Germinal center (tissue), 1 donor: ENCODE measurements at places on chromosomes 16 and 17.
A peak's percentile ranks its signal among the peaks of the same experiment; 100 is the strongest.

DNA sequence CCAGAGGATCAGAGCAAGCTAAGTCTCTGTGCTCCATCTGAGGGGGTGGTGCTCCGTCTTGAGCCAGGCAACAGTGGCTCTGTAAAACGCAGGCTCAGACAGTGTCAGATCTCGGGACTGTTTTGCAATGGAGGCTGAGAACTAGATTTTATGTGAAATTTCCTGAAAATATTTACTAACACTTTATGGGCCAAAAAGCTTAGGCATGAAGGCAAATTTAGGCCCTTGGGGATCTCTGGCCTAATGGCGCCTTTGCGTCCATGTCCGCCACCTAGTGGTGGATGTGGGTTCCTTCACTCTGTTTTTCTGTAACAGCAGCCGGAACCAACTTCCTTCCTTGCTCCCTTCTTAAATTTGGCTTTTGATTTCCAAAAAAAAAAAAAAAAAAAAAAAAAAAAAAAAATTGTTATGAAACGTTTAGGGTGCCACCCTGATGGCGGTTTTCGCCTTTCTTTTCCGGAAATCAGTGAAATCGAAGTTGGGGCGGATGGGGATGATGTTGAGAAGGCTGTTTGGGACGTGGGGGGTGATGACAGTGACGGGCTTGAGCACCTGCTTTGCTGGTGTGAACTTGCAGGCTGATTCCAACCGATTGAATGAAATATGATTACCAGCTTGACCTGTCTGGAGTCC is 14.0 kb upstream of the ELAC2 start:
- DNase-seq: peak; percentile 72

DNA sequence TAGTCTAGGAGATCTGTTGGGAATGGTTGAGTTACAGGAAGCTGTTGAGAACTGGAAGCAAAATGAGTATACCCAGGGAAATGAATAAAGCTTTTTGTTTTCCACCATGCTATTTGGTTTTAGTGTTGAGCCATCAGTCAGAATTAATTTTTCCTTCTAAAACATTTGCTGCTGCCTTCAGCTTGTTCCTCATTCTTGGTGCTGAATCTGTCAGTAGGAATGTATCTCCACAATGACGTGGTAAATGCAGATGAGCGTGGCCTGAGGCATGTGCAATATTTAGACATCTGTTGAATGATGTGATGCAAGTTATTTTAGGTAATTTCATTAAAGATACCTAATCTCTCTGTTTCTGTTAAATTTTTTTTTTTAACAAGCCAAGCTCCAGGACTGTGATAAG is 10.9 kb downstream of the HAPSTR1 start:
- DNase-seq: no peak

GRCh38 chr17:29714146-29714545 is 91.4 kb upstream of the CORO6 start:
- DNase-seq: no peak

DNA sequence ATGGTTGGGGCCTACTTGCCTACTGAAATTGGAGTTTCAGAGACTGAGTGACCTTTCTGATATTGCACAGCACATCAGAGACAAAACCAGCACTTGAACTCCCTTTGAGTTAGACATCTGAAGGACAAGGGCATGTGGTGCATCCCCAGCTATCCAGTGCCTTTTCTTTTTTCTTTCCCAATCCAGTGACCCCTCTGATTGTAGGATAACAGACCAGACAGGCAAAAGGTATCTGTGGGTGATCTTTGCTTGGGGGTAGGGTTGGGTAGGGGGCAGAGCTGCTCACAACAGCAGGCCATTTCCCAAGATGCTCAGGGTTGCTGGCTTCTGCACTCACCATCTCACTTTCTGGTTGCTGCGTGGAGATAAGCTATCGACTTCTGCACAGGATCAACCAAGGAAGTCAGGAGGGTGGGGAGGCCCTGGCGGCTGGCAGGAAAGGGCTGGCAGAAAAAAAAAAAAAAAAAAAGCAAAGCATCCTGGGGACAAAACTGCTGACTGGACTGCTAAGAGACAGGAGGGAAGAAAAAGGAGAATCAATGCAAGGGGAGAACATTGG is 42.2 kb downstream of the HOXB1 start:
- DNase-seq: no peak

DNA sequence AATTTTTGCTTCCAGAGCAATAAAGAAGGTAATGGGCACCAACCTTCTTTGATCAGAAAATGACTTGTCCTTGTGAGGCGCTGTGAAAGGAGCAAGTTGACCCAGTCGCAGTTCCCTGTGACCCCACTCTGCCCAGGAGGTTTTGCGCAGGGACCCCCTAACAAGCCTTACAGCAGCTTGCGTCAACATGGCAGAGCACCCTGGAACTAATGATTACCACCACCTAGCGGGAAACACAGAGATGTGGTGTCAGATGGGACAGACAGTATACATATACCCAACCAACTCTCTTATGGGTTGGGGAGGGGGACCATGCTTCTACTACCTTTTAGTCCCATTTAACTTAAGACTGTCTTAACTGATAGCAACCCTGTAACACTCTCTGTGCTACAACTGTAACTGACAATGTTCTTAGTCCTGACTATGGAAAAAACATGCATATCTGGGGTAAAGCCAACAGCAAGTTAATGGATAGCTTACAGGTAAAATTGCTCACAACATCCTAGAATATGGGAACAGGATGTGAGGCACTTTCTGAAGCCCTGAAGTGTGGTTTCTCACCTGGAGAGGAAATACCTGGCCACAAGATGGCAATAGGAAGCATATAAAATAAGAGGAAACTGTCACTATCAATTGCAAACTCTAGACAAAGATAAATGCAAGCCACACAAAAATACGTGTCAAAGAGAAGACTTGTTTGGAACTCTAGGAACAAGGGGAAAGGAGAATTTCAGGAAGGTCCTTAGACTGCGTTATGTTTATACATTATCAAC is 3.0 kb downstream of the KARS1 start:
- no peak for DNase-seq

DNA sequence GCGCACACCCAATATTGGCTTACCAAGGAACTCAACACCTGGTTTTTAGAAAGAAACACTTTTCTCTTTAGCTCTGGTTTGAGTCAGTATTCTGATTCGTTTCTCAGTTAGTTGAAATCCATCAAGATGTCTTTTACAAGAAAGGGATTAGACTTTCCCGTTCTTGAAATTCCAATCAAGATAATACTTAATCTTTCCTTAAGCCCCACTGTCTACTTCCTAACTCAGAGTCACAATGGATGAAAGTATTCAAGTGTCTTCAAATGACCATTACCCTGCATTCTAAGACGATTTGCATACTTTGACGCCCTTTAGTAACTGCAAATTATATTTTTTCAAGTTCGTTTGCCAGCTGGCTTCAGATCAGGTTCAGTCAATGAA is 189.8 kb downstream of the USP22 start:
- no peak for DNase-seq

GRCh38 chr17:65243838-65244625 is 106.9 kb downstream of the RGS9 start:
- DNase-seq: no peak

DNA sequence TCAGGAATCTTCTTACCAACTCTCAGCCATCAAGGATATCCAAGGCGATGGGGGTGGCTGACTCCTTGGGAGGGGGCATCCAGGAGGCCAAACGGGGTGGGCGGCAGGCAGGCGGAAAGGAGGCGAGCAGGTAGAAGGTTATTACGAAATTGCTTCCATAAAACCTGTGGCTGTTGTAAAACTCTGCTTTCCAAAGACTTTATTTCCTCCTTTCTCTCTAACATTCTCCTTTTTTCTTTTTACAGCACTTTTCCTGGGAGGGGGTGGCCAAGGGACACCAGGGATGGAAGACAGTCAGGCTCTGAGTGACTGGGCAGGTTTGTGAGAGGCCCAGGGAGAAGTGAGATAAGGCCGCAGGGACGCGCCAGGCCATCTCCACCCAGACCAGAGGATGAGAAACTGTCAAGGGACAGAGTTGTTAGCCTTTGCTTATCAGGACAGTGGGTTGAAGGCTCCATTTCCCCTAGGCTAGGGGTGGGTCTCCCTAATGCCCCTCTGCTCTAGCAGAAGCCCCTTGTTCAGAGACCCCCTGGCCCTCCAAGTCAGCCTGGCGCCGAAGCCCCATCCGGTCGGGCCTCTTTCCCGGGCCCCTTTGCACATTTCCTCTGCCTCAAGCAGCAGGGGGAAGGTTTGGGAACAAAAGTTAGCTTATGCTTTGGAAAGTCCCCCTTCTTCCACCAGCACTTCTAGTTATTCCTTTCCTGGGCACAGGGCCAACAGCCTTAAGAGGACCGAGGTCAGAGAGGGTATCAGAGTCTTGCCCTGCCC is 5.0 kb upstream of the HOXB9 start:
- no peak for DNase-seq

DNA sequence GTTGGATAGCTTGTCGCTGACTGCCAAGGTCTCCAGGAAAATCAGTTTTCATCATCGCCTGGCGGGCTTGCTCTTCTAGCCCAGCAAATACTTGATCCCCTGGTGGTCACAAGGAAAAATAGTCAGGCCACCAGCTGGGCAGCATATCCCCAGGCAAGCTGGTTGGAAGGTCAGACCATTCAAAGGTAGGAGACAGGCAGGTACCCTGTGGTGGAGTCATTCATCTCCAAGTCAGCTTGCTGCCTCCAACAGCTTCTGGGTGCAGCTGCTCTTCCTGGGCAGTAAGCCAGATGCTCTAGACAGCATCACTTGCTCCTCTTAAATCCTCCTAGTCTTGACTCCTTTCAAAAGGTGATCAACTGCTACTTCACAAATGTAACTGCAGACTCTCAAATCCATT is 16.0 kb downstream of the ZNF821 start:
- DNase-seq: no peak

DNA sequence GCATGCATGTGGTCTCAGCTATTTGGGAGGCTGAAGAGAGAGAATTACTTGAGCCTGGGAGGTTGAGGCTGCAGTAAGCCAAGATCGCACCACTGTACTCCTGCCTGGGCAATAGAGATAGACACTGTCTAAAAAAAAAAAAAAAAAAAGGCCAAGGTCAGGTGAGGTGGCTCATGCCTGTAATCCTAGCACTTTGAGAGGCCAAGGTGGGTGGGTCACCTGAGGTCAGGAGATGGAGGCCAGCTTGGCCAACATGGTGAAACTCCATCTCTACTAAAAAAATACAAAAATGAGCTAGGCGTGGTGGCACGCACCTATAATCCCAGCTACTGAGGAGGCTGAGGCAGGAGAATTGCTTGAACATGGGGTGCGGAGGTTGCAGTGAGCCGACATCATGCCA is 28.2 kb upstream of the CORO1A start:
- DNase-seq: no peak

GRCh38 chr17:50169121-50169764 is 3.4 kb downstream of the SGCA start:
- DNase-seq: peak; percentile 72

GRCh38 chr16:87576171-87576570 is 26.1 kb upstream of the JPH3 start:
- DNase-seq: no peak

DNA sequence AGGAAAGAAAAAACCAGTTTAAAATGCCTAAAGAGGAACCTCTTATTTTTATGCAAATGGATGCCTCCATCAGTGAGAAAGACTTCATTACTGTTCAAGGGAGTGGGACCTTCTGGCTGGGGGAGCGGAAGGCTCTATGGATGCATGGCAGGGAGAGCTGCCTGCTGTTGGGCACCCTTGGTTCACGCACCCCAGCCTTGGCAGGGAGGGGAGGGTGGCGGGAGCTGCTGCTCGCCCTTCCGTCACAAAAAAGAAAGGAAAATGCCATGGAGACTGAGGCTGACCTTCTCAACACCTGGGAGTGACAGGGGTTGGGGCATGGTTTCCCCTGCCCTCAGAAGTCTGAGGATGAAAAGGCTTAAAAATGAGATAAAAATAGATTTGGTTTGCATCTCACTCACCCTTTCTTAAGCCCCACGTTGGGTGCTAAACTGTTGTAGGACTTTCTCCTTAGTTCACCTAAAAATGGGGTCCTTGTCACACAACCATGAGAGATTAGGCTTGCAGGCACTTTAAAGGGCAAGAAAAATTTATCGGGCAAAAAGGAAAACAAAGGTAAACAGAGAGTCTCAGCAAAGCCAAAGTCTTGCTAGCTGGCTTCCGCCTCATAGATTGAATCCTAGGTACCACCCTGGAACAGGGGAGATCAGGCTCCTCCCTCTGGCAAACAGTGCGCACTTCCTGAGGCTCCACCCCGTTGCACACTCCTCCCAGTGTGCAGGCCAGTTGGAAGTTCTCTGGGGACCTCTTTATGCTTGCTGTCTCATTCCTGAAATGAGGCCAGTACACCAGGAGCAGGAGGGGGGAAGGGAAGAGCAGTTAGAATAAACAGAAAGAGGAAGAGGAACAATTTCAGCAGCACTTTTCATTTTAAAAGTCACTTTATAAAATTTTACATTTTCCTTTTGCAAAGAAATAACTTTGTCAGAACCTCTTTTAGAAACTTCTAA is 31.6 kb downstream of the PHKB start:
- DNase-seq: peak; percentile 74

- DNase-seq: no peak
Observed at GRCh38 chr17:44575403-44575802, 18.1 kb downstream of the FZD2 start.

DNA sequence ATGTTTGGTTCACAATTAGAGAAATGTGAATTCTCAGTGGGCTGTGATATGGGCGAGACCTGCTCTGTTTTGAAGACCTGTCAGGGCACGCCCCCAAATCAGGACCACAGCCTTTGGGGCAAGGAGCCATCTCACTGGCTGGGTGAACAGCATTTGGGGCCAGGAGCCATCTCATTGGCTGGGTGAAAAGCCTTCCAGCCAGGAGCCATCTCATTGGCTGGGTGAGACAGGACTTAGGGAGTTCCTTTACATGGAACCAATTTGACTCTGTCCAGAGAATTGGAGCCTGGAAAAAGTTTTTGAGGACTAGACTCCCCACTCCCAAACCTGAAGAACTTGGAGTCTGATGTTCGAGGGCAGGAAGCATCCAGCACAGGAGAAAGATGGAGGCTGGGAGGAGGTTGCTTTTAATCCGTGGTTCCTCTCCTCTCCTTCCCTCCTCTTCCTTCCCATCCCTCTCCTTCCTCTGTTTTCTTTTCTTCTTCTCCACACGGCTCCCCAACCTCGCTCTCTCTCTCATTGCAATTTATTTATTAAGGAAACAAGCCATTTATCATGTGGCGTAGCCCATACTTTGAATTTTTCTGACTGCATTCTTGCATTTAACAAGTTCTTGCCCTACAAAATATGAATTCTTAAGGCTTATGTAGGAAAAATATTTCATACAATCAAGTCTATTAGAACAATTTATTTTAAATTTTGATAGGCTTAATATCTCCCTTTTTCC is 19.7 kb downstream of the FOXL1 start:
- DNase-seq: no peak

DNA sequence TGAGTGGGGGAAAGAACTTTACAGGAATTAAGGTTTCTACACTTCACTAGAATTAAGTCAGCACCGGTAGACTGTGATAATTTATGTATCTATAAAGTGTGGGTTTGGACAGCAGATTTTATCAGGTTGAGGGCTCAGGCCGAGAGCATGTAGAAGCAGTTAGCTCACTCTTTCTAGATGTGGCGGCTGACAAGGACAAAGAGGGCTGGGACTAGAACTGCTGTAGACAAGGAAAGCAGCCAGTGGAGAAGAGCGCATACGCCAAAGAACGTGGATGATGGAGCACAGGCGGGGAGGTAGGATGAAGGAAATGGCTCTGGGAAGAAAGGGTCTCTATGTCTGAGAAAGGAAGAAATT is 504 bp upstream of the GOSR1 start:
- no peak for DNase-seq

GRCh38 chr17:10613775-10614513 is 43.2 kb downstream of the MYH3 start:
- no peak for DNase-seq
